ENCODE measurements at places on chromosomes 7 and 10. TPM values are rescaled to one million over a fixed set of nuclear protein-coding genes. Genes with fewer than 3 reads are reported as not detected.
A peak's percentile ranks its signal among the peaks of the same experiment; 100 is the strongest.

DNA sequence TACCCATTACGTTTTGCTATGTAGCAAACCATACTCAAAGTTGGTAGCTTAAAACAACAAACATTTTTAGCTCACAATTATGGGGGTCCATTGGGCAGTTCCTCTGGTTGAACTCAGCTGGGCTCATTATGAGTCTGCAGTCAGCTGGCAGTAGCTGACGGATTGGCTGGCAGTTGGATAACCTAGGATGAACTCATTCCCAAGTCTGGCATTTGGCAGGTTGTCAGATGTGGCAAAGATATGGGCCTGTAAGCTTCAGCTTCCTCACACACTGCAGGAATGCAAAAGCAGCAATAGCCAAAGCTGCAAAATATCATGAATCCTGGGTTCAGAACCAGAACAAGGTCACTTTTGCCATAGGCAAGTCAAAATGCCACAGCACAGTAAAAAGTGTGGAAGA is 412.2 kb upstream of the SORCS1 start:
- no peak for DNase-seq

DNA sequence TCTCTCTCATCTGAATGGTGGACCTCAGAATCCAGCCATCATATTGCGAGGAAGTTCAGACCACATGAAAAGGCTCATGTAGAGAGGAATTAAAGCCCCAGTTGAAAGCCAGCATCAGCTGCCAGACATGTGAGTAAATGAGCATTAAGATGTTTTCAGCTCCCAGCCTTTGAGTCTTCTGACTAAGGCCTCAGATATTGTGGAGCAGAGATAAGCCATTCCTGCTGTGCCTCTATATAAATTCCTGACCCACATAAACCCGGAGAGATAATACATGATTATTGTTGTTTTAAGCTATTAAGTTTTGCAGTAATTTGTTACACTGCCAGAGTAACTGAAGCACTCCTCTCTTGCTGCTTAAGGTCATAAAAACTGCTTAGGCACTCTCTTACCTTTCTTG is 14.6 kb downstream of the FAM149B1 start:
- no peak for DNase-seq

WAPL gene
- total RNA-seq = 47.5 TPM

KLLN gene
- total RNA-seq = 0.81 TPM

GRCh38 chr7:106346678-106347217 is 62.0 kb upstream of the NAMPT start:
- DNase-seq = peak; percentile 68

DNA sequence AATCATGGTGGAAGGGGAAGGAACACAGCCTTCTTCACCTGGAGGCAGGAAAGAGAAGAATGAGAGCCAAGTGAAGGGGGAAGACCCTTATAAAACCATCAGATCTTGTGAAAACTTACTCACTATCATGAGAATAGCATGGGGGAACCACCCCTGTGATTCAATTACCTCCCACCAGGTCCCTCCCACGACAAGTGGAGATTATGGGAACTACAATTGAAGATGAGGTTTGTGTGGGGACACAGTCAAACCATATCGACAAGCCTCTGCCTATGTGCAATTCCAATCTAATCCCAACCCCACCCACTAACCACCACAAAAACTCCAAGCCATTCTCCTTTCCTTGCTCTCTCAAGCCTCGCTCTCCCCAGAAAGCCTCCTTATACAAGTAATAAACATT is 69.2 kb downstream of the TAC1 start:
- no peak for DNase-seq

All from activated CD4-positive, alpha-beta memory T cell treated with anti-CD3 and anti-CD28 coated beads, Interleukin-2, amount 10 ng/mL, durations not matched to agents 7 days and 5 days (primary cell).